ENCODE measurements at places on chromosomes 13 and 19.

GRCh38 chr13:104632736-104633135 is 1566.5 kb upstream of the SLC10A2 start:
- no peak for DNase-seq

DNA sequence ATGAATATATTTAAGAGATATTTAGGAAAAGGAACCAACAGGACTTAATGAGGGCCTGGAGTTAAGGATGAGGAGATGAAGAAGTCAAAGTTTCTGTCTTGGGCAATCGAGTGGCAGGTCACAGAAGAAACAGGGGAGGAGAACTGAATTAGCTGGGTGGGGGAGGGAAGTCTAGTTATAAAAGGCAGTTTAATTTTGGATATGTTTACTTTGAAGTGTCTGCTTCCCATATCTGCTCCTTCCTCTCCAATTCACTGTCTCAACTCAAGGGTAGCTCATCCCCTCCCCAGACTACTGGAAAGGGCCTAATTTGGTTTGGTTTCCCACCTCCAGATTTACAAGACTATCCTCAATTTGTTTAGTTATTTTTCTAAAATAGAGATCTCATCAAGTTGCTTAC is 195.9 kb downstream of the VWA8 start:
- DNase-seq: peak; percentile 7

- no peak for DNase-seq
Measured at GRCh38 chr19:5494773-5495172, 39.6 kb downstream of the ZNRF4 start.

DNA sequence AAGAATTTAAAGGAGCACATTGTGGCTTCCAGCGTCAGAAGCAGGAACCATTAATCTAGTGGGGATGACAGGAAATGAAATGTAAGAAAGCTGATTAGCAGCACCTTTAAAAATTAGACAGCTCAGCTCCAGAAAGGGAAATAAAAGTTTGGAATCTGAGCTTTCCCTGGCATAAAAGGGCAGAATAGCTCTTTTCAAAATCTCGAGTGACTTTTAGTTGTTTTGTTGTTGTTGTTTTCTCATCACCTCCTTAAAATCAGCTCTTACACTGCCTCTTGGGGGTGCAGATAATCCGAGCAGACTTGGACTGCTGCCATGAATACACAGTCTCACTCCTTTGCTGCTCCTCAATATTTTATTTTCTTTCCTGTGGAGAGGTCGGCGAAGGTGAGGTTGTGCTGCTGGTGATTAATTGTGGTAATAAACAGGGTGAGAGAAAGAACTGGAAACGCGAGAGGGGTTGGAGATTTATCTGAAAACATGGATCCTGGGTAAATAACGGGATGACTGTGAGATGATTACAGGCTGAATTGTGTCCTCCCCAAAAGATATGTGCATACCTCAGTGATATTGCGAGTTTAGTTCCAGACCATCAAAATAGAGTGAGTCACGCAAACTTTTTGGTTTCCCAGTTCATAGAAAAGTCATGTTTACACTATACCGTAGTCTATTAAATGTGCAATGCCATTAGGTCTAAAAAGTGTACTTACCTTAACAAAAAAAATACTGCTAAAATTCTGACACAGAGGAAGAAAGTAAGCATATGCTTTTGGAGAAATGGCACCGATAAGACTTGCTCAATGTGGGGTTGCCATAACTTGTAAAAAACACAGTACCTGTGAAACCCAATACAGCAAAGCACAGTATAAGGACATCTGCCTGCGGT is 787.7 kb downstream of the UQCRFS1 start:
- no peak for DNase-seq

DNA sequence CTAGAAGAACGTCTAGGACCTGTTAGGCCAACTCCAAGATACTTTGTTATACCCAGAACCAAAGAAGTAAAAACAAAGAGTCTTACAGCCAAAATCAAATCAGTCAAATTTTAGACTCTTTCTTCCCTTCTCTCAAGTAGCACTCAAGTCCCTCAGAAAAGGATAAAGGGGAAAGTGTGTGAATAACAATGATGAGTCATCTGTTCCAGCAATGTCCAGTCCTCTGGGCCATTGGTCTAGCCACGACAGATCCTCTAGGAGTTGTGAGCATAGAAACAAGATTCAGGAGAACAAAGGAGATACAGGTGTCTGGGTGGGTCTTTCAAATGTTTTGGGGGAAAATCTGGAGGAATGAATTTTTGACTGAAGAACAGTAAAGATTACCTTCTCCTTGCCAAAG is 36.3 kb downstream of the STOML3 start:
- DNase-seq: no peak

- peak; percentile 76 for DNase-seq
Measured at GRCh38 chr19:47427241-47428176, 8.2 kb upstream of the MEIS3 start.

DNA sequence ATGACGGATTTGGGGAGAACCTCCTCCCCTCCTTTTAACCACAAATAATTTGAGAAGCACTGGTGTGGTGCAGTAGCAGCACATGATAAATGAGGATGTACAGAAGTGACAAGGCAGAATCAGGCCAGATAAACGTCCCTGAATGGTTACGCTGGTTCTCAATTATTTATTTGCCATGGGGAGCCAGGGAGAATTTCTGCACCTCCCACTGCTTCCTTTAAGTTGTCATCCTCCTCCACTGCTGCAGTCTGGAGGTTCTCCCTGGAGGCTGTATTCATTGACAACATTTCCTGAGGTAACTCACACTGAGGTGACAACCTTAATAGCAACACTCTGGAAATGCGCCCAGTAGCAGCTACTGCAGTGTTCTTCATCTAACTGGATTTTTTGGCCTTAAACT is 308.9 kb upstream of the SLITRK1 start:
- DNase-seq: no peak

DNA sequence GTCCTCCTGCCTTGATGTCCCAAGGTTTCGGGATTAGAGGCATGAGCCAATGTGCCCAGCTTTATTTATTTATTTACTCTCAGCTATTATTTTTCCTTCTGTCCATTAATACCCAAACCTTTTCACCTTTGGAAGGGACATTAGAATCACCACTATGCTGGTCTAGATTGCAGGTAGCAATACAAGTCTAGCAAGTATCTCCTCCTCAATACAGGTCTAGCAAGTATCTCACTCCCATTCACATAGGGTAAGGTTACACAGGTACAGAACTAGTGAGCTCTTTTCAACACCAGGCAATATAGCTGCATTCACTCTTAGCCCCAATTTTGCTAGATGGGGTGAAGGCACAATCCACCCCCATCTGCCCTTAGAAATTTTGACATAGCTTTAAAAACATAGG is 17.4 kb upstream of the SPRYD7 start:
- DNase-seq: no peak

GRCh38 chr13:94163535-94163934 is 315.9 kb downstream of the DCT start:
- DNase-seq: no peak

DNA sequence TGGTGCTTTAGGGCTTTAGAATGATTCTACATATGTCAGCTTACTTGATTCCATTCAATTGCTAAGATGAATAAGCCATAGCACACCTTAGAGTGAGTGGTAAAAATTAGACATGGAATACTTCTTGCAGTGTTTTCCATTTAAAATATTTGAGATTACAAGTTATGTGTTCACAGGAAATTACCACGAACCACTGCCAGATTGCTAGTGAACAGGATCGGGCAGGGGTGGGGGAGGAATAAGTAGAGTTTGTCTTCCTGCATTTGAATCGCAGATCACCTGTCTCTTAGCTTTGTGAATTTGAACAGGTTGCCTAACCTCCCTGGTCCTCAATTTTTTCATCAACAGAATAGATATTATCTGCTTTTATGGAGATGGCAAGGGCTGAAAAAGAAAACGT is 124.6 kb downstream of the GGACT start:
- no peak for DNase-seq

GRCh38 chr13:57624565-57625435 is 6.7 kb upstream of the PCDH17 start:
- DNase-seq: peak; percentile 51

DNA sequence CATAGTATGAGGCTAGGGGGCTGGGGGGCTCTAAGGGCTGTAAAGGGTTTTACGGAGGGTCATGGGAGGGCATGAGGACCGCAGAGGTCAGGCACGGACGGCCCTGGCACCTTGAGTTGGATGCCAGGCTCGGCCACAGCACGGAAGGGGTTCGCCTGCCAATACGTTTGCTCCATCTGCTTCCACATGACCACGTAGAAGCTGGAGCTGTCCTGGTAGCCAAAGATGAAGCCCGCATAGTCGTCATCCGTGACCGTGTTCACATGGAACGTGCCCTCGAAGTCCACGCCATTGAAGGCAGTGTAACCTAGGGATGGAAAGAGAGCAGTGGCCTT is 6.4 kb downstream of the COMP start:
- no peak for DNase-seq

- DNase-seq: peak; percentile 94
Measured at GRCh38 chr19:17605761-17606589, 50.5 kb downstream of the COLGALT1 start.
